Fibroblast of villous mesenchyme (primary cell): ENCODE measurements at places on chromosomes 12 and 14.

GRCh38 chr12:121628037-121628436 lies 1.7 kb downstream of the ORAI1 start:
- peak; percentile 28 for DNase-seq

DNA sequence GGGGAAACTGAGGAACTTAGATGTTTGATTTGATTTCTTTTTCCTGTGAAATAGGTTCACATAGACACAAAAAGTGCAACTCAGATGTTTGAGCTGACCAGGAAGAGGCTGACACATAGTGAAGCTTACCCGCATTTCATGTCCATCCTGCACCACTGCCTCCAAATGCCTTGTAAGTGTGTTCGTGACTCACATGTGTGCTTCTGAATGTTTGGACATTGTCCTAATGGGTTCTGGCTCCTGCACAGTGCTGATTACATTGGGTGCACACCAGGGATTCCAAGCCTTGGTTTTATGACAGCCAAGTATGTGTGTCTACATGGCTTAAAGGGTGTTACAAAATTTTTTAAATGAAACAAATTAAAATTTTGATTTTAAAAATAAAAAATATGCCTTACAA lies 137.4 kb downstream of the DAAM1 start:
- no peak for DNase-seq

DNA sequence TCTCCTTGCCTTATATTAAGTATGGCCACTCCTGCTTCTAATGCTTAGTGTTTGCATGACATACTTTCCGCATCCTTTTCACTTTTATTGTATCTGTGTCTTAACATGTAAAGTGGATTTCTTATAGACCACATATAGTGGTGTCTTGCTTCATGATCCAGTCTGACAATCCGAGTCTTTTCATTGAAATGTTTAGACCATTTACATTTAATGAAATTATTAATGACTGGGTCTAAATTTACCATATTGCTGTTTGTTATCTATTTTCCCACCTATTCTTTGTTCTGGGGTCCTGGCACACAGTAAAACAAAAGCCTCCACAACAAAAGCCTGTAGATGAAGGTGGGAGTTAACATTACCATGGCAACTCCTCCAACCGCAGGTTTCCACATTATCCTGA lies 22.9 kb downstream of the ERH start:
- DNase-seq: no peak

DNA sequence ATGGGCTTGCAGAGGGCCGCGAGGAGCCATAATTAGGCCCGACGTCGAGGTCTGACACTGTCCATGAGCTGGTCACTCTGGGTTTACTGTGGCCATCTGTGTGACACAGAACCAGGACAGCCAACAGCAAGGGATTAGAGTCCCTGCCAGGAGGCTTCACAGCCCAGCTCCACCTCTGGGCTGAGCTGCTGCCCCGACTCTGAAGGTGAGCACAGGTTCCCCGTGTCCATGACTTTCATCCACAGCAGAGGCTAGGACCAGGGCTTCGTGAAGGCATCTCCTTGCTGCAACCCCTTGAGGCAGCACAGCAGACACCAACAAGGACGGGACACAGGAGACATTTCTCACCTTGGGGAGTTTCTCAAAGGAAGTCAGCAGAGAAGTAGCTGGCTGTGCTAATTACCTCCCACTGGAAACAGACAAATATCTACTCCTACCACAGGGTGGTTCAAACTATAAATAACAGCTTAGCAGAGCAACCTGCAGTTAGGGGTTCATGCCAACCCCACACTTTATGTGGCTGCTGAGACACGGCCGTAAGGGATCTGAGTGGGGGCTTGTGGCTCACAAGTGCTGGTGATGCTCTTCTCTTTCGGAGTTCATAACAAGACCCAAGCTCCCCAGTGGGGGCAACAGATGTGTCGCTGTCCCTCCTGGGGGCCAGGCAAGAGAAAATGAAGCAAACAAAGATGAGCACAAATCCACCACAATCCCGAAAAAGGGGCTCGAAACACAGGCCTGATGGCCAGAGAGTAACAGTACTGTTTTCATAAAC lies 29.2 kb downstream of the ZFYVE21 start:
- DNase-seq: no peak

DNA sequence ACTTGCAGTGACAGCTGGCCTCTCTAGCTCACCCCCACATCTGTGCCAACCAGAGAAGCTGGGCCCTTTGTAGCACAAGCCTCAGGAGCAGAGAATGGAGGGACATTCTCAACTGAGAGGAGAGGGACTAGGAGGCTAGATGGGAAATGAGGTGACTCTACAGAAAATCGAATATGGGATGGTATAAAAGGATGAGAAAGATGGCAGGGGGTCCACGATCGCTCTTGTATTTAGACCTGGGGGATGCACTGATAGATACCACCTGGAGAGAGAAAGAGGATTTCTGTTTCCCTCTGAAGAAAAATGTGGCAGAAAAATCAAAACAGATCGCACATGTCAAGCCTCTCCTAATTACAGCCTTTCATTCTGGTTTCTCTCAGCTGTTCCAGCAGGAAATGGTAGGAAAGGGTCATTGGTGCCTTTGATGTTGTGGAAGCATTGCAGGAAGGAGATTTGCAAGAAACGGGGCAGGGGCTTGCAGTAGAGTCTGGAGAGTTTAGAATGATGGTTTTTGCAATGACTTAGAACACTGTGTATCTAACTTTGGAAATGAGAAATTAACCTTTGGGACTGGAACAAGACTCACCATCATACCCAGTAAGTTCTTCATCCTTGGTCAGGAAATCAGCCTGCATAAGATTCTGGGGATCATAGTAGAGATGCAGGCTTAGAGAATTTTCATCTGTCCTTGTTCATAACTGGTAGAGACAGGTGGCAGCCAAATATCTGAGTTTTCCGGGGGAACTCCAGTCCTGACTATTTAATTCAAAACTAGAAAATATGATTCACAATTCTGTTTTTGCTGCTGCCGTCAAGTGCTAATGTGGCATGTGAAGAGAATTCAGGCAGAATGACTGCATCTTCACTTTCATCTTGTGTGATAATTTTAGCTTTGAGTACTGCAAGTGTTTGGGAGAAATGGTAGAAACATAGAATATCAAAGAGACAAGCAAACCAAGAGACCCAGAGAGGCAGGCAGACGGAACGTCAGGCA lies 98.8 kb downstream of the DAD1 start:
- no peak for DNase-seq

- DNase-seq: no peak
These were observed 28.7 kb upstream of the CPNE8 start for GRCh38 chr12:38934078-38934584.

DNA sequence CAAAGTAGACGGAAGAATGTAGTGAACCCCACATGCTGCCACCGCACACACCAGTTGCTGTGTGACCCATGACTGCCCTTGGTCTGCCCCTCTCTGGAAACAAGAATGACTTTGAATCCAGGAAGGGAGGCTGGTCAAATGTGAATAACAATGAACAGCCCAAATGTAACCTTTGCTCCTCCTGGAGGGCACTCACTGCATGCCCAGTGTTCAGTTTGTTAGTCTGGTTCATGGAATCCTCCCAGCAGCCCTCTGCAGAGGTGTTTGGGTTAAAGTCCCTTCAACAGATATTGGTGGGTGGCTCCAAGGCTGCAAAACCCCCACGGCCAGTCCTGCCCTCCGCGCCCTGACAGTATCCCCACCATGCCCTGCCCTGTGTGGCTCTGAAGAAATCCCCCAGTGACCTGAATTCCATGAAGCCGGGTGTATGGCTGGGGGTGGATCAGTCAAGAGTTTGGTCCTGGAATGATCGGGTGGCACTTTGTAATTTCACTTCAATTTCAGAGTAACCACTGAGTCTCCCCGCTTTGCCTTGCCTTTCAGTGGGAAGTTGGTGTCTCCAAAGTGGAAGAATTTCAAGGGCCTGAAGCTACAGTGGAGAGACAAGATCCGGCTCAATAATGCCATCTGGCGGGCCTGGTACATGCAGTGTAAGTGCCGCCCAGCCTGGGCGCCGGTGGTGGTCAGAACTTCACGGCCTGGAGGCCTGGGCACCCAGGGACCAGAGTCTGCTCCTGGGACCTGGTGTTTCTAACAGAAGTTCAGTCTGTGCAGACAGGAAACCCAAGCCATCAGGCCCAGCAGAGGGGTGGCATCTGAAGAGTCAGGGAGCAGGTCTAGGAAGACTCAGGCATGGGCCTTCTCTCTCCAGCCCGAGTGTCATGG lies 47.1 kb downstream of the IL31 start:
- no peak for DNase-seq

GRCh38 chr12:128661226-128661569 lies 162.6 kb downstream of the SLC15A4 start:
- no peak for DNase-seq

DNA sequence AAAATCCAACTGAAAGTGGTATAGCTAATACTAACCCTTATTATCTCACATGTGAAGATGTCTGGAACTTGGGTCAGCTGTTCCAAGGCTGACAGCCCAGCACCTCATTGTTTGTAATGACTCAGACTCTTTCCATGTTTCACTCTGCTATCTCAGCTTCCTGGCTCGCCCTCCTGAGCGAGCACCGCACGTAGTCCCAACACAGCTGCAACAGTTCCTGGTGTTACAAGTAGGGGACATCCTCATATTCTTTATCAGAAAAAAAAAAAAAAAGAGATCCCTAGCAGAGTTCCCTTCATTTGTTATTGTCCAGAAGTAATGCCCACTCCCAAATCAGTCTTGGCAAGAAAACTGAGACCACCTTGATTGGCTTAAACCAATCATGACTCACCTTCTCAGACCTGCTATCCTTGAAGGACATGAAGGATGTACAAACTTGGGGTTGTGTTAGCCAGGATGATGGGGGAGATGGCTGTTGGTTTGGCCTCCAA lies 92.5 kb downstream of the ADCK1 start:
- no peak for DNase-seq

GRCh38 chr12:79275631-79276030 lies 411.1 kb downstream of the SYT1 start:
- DNase-seq: no peak

DNA sequence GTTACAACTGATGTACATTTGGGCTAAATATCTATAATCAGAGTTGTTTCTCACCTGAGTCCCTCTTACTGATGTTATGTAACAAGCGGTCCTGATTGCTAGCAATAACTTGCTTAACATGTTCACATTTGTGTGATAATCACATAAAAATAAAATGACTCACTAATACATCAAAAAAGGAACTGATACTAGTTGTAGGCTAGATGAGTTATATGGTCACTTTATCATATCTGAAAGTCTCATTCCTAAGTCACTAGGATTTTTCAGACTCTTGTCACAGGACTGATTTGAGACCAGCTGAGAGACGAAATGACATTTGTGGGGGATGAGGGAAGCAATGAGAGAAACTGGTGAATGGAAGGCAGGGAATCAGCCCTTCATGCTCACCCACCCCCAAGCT lies 34.3 kb downstream of the NKX2-1 start:
- DNase-seq: no peak

- no peak for DNase-seq
These were observed 60.4 kb upstream of the MANSC4 start for GRCh38 chr12:27840229-27840999.

GRCh38 chr14:61611880-61612630 lies 83.3 kb upstream of the HIF1A start:
- DNase-seq: peak; percentile 64

- DNase-seq: peak; percentile 36
These were observed 115.2 kb downstream of the PRICKLE1 start for GRCh38 chr12:42474391-42474790.

- DNase-seq: no peak
These were observed 18.0 kb upstream of the CMKLR1 start for GRCh38 chr12:108356835-108357806.

DNA sequence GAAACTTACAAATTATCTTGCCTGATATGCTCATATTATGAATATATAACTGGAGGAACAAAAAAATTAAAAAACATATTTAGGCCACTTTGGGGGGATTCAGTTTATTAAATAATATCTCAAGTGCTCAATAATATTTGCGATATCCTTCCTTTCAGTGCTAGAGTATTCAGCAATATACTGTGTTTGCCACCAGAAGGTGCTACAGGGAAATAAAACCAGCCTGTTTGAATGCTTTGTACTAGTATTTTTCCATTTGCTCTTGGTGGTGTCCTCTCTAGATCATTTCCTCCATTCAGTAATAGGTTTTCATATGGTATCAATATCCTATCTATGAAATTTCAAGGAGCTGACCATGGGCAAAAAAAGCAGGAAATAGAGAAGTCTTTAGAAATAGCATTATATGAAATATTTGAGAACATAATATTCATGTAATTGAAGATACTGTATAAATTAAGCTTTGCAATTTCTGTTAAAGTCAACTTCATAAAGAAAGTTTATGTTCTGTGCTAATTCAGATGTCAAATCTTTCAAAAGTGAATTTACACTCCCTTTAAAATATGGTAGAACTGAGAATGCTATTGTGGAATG lies 106.2 kb upstream of the NAV3 start:
- peak; percentile 71 for DNase-seq

DNA sequence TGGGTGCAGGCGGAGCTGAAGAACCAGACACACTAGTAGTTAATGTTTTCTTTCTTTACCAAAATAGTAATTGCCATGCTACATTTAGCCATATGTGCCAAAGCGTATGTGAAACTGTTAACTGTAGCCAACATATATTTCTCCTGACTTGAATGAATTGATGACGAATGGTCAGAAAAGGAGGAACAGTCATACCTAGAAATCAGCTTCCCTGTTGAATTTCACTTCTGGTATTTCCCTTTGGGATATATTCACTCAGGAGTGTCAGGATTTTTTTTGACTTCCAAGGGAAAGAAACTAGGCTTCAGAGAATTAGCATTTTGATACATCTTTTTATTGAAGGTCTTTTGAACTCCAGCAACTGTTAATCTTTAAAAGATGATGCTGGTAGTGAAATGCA lies 87.0 kb downstream of the ERC1 start:
- DNase-seq: no peak
